Testis (tissue), 5 donors: ENCODE measurements at places on chromosomes 4 and X. TPM values are rescaled to one million over a fixed set of nuclear protein-coding genes. Genes with fewer than 3 reads are reported as not detected.
A peak's percentile ranks its signal among the peaks of the same experiment; 100 is the strongest.

- no peak for DNase-seq
Measured at GRCh38 chr4:576991-577498, 950 bp upstream of the TMEM271 start.

- DNase-seq, result no peak
Measured at GRCh38 chr4:1250921-1251772, 2.2 kb upstream of the CTBP1 start.

GRCh38 chrX:150049647-150050046 is 111.4 kb upstream of the EOLA2 start:
- peak; percentile 14 for DNase-seq

- DNase-seq, result no peak
Measured at GRCh38 chr4:116688536-116688935, 396.8 kb downstream of the TRAM1L1 start.

The NDUFC1 gene
- 127 TPM for total RNA-seq

- DNase-seq, result no peak
Measured at GRCh38 chr4:99208719-99209075, 10.3 kb downstream of the ADH6 start.

- no peak for DNase-seq
Measured at GRCh38 chr4:6180841-6181631, 19.3 kb downstream of the JAKMIP1 start.

DNA sequence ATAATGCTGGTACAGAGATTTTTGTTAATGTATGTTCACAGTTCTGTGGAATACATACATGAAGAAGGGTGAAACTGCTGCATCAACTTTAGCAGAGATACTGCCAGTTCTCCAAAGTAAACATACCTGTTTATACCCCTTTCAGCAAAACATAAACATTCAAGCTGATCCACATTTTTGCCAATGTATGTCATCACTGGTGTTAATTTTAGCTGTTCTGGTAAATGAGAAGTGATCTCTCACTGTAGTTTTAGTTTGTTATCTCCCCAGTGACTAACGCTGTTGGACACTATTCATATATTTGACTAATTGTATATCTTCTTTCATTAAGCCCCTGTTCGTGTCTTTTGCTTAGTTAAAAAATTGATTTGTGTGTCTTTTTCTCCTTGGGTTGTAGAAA is 82.0 kb downstream of the HAUS3 start:
- DNase-seq, result no peak

The TMEM192 gene
- 16.8 TPM for total RNA-seq

DNA sequence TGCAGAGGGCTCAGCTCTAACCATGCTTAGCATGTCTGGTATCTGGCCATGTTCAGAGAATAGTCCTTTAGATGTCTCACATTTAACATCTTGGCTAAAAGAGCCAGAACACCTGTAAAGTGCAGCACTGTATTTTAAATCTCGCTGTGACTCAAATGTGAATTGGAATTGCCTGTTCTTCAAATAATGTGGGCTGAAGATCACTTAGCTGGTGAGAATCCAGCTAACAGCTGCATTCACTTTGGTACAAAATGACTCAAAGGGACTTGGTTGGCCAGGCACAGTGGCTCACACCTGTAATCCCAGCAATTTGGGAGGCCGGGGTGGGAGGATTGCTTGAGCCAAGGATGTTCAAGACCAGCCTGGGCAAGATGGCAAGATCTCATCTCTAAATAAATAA is 63.5 kb upstream of the PLAC8 start:
- no peak for DNase-seq

- DNase-seq, result no peak
Measured at GRCh38 chr4:9812501-9813340, 31.3 kb downstream of the DRD5 start.

The GAGE2A gene
- 4.9 TPM for total RNA-seq

DNA sequence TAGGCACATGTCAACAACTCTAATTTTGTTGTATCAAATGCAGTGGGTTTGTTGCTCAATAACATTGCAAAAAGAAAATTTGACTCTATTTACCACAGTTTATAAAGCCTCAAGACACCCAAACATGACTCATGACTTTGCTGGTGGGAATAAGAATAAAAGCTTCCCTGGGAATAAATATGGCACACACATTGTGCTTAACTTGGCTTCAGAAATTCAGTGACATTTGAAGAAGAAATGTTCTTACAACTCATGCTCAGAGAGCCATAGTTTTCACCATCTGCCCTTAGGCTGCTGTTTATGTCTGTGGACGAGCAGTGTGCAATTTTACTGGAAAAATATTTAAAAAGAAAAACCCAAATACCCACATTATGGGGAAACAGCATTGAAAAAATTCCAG is 60.9 kb downstream of the SPATA18 start:
- DNase-seq, result no peak
